Psoas muscle (tissue), 8 donors: ENCODE measurements at places on chromosomes 16 and 17. TPM values are rescaled to one million over a fixed set of nuclear protein-coding genes. Genes with fewer than 3 reads are reported as not detected.

GRCh38 chr17:30930495-30930894, 8.8 kb downstream of the ADAP2 start:
- DNase-seq: no peak

- no peak for DNase-seq
Observed at GRCh38 chr17:31726980-31727427, 132.0 kb downstream of the COPRS start.

GRCh38 chr17:50939795-50940684, 73.9 kb upstream of the TOB1 start:
- peak; percentile 39 for DNase-seq

DNA sequence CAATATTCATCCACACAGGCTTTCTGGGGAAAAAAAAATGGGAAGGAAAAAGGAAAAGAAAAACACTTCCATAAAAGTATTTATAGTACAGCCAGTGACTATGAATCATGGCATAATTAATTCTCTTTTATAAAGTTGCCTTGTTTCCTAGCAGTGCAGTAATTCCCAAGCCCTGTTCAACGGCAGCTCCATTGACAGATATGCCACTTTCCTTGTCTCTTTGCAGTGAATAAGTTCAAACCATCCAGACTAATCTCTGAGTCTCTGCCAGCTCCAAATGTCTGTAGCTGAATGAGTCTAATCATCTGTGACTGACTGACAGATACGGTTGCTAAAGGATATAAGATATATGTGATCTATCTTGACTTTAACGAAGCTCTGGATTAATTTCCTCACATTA, 52.9 kb upstream of the KCNJ16 start:
- DNase-seq: no peak

DNA sequence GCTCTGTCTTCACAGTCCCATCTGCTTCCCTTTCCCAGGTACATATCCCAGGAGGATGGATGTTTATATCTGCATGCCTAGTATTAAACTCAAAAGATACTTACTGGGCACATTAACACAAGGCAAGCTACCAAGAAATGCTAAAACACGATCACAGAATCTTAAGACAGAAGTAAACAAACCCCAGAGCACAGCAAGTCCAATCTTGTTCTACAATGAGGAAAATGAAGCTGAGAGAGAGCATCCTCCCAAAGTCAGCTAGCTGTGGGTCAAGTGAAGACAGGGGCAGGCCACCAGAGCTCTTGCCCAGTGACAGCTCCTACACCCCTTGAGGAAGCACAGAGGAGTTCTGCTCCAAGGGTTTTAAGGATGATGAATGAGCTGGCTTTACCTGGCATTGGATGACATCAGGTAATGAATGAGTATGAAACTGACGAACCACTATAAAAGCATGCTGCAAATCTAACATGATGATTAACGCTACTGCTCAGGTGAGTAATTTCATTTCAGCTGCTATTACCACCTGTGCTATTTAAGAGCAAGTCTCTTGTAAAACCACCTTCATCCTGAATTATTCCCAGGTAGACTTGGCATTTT, 20.3 kb downstream of the XPO6 start:
- DNase-seq: no peak

GRCh38 chr16:49834531-49835151, 21.3 kb downstream of the ZNF423 start:
- DNase-seq: peak; percentile 89

- no peak for DNase-seq
Observed at GRCh38 chr17:27915709-27916108, 22.5 kb upstream of the LYRM9 start.

Gene GLP2R
- polyA plus RNA-seq: not detected

Gene DNASE1L2
- polyA plus RNA-seq: 0.17 TPM
